GM23248 (cell line): ENCODE measurements at places on chromosomes 6 and 20. TPM values are rescaled to one million over a fixed set of nuclear protein-coding genes. Genes with fewer than 3 reads are reported as not detected.

The APCDD1L gene
- total RNA-seq = 19.5 and 25.6 TPM in 2 replicates

The TRPC4AP gene
- total RNA-seq = 57.0 and 63.4 TPM in 2 replicates

The PPDPF gene
- total RNA-seq = 132 and 236 TPM in 2 replicates

DNA sequence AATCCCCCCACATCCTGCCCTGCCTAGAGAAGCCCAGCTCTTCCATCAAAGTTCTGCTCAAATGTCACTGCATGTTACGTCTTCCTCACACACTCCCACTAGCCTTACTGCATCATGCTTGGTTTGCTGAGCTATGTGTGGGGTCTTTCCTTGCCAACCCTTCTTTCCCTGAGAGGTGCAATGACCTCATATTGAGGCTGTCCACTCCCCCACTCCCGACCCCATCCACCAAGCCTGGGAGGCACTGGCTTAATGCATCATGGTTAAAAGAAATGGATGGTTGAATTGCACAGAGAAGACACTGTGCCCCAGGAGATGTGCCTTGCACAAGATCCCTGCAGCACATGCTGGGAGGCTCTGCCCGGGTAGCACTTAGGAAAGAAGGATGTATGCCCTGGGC lies 7.7 kb upstream of the IRF4 start:
- DNase-seq = no peak

DNA sequence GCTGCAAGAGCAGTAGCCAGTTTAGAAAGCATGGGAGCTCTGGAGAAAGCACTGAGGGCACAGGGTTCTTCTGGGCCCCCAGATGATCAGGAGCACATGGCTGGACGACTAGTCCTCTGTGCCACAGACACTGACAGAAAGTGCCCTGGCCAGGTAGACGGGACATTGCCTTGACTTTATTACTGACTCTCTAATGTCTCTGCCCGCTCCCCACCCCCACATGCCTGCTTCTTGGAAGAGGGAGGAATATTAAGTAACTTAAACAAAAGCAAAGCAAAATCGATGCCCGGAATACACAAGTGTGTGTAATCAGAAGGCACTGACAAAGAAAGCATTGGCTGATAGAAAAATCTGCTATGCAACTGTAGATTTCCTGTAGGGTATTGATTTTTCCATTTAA lies 99.3 kb downstream of the SOBP start:
- no peak for DNase-seq

- peak; percentile 33 for DNase-seq
Measured at GRCh38 chr6:132964101-132964867, 149.9 kb downstream of the RPS12 start.

DNA sequence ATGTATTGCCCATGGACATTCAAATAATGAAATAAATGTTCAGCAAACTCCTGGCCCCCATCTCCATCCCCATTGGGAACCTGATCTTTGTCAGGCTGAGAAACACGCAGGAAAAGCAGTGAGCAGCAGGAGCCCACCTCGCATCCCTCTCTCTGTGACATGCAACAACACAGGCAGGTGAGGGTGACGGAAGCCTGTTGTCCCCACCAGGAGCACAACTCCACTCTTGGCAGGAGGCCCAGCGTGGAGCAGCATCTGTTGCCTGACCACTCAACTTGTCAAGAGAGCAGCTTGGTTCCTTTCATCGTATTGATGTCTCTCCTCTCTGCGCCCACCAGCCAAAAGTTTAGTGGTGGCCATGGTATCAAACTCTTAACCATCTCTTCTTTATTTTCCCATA lies 586.9 kb upstream of the ARID1B start:
- DNase-seq = no peak

DNA sequence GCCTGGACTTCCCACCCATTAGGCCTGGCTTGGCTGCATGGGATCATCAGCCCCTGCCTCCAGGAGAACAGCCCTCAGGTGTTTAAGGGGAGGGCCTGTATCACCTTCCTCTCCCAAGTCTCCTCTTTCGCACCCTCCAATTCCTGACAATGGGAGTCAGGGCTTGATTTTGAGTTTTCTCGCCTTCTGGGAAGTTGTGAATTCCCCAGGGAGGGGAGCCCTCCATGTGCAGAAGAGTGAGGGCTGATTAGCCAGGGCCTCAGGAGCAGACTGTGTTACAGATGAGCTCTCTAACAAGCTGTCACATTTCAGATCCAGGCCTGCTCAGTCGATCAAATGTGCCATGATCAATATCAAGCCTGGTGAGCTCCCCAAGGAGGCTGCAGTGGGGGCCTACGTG lies 42.4 kb downstream of the CNBD2 start:
- DNase-seq = no peak
